ENCODE measurements at places on chromosomes 7 and 10.

DNA sequence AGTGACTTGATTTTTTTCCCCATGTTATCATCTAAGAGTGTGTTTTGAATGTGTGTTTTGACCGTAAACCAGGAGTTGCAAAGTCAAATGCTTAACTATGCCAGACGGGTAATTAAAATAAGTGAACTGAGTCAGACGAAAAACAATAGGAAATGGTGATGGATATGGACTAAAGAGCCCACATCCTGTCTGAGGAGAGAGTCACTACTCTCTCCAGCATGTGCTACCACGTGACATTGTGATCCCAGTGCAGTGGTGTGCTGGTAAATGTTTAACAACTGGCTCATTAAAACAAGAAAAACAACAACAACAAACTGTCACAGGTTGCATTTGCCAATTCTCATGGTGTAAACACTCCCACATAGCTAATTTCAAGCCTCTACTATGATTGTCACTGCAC is 164.3 kb downstream of the SUGCT start:
- H3K27ac ChIP-seq = no peak overlapping the region
- no peak for DNase-seq
- no peaks in the 10 kb centered on the region for H3K4me1 ChIP-seq
- H3K36me3 ChIP-seq = no peaks in the 10 kb centered on the region

GRCh38 chr7:28955718-28956607 is 2.2 kb downstream of the TRIL start:
- peak overlapping the region; percentile 71 for H3K27ac ChIP-seq
- peak; percentile 93 for DNase-seq
- no peaks in the 10 kb centered on the region for H3K36me3 ChIP-seq
- no peaks in the 10 kb centered on the region for H3K4me1 ChIP-seq
- H3K27me3 ChIP-seq = peaks cover 33% of the 10 kb centered on the region

GRCh38 chr10:107873007-107873406 is 708.5 kb upstream of the SORCS1 start:
- H3K27ac ChIP-seq = no peak overlapping the region
- no peaks in the 10 kb centered on the region for H3K4me1 ChIP-seq
- no peaks in the 10 kb centered on the region for H3K36me3 ChIP-seq
- no peak for DNase-seq
- H3K27me3 ChIP-seq = no peaks in the 10 kb centered on the region
- no peak overlapping the region for H3K4me3 ChIP-seq

DNA sequence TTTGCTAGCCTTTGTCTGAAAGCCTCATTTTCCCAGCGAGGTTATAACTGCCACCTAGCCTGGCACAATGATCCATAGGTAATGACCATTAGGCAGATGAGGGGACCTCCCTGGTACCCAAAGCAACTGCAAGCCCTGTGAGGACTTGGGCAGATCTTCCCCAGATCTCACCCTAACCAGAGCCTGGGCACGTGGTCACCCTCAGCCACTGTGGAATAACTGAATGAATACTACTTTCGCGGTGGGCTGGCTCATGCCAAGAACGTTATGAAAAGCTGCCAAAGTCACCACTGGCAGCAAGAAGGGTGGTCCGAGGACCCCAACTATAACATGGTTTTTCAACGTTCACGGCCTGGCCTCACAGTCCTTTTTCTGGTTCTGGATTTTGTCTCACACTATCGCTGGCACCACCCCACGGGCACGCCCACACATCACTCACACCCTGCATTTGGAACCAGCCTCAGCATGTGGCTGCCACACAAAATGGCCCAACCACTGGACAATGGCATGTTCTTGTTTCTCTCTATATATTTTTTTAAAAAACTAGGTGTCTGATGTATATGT is 3.4 kb downstream of the PRKAG2 start:
- no peak overlapping the region for H3K27ac ChIP-seq
- no peak for DNase-seq
- H3K4me3 ChIP-seq = no peak overlapping the region
- no peaks in the 10 kb centered on the region for H3K27me3 ChIP-seq
- no peaks in the 10 kb centered on the region for H3K36me3 ChIP-seq
- peaks cover 30% of the 10 kb centered on the region for H3K4me1 ChIP-seq

- no peak overlapping the region for H3K4me3 ChIP-seq
- H3K36me3 ChIP-seq = no peaks in the 10 kb centered on the region
- H3K27me3 ChIP-seq = peaks cover 3% of the 10 kb centered on the region
- DNase-seq = no peak
- H3K27ac ChIP-seq = peak overlapping the region; percentile 79
Measured at GRCh38 chr7:3063016-3063753, 19.5 kb upstream of the CARD11 start.

GRCh38 chr7:112014347-112014746 is 191.9 kb downstream of the DOCK4 start:
- H3K36me3 ChIP-seq = no peaks in the 10 kb centered on the region
- H3K27ac ChIP-seq = no peak overlapping the region
- no peaks in the 10 kb centered on the region for H3K27me3 ChIP-seq
- peaks cover 3% of the 10 kb centered on the region for H3K4me1 ChIP-seq
- no peak overlapping the region for H3K4me3 ChIP-seq

GRCh38 chr7:114126095-114126494 is 207.3 kb upstream of the PPP1R3A start:
- no peak for DNase-seq
- no peak overlapping the region for H3K27ac ChIP-seq
- H3K27me3 ChIP-seq = no peaks in the 10 kb centered on the region
- no peaks in the 10 kb centered on the region for H3K4me1 ChIP-seq
- H3K4me3 ChIP-seq = no peak overlapping the region

GRCh38 chr7:93352881-93353280 is 120.7 kb downstream of the VPS50 start:
- H3K27me3 ChIP-seq = no peaks in the 10 kb centered on the region
- no peaks in the 10 kb centered on the region for H3K4me1 ChIP-seq
- no peak for DNase-seq

DNA sequence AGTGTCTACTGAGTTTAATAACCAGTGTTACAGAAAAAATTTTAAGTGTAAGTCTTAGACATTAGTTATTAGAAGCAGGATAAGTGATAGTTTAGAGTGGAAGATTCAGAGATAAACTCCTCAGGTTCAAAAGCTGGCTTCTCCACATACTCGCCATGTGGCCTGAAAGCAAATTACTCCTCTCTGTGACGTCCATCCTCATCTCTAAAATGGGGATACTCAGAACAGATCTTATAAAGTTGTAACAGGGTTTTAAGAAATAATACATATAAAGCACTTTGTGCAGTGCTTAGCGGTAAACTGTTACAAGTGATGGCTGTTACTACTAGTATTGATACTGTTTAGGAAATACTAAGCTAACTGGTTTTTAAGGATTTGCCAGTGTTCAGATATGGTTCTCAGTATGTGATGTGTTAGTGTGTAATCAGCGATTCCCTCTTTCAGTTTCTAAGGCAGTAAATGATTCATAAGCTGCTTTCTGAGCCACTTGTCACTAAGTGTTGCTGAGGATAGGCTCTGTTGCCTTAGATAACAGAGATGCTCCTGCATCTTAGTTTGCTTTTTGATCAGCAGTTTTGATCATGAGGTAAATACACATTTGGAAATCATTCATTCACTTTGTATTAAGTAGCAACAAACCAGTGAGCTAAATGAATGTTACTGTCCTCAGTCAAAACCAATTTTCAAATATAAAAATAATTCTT is 58.7 kb downstream of the CYP51A1 start:
- no peak overlapping the region for H3K27ac ChIP-seq
- no peak for DNase-seq
- H3K36me3 ChIP-seq = peaks cover 9% of the 10 kb centered on the region
- no peaks in the 10 kb centered on the region for H3K27me3 ChIP-seq
- peaks cover 5% of the 10 kb centered on the region for H3K4me1 ChIP-seq

- DNase-seq = peak; percentile 1
- H3K4me3 ChIP-seq = no peak overlapping the region
- no peak overlapping the region for H3K27ac ChIP-seq
- H3K27me3 ChIP-seq = no peaks in the 10 kb centered on the region
- no peaks in the 10 kb centered on the region for H3K36me3 ChIP-seq
Measured at GRCh38 chr7:113892818-113893217, 26.0 kb downstream of the PPP1R3A start.

DNA sequence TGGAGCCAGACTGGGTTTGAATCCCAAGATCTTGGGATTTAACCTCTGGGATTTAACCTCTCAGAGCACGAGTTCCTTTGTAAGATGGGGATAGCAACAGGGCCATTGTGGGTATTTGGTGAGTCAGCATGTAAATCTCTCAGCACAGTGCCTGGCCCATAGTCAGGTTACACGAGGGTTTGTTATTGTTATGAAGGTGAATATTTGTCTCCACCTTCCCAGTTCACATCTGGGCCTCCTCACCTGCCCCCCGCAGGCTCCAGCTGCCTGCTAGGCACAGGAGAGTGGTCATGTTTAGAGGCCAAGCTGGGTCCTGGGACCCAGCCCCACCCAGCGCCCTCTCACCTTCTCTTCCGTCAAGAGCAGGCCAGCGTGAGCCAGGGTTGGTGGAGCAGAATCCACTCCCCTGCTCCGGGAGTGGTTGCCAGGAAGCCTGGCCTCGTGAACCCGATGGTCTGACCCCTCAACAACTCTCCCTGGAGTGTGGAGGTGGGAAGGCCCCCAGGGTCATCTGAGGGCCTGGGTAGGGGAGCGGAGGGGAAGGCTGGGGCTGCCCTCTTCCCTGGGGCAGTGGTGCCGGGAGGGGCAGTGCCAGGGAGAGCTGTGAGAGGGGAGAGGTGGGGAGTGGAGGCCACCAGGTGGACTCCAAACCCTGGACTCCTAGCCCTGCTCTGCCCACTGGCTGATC is 26.0 kb downstream of the FAM241B start:
- no peaks in the 10 kb centered on the region for H3K36me3 ChIP-seq
- no peak for DNase-seq
- H3K4me1 ChIP-seq = no peaks in the 10 kb centered on the region
- no peak overlapping the region for H3K27ac ChIP-seq

DNA sequence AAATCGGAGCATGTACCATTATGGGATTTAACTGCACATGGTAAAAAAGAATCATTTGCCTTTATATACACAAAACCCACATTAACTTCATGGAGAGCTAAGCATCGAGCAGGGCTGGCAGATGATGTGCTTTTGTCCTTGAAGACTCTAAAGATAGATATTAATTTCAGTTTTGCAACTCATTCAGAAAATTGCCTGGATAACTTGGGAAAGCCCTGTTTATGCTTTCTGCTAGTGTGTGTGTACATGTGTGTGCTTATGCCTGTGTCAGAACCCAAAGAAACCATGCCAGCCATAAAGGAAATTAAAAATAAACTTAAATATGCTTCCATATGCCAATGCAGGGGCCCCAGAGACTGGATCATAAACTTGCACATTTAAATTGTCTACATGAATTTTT is 640.0 kb downstream of the PARD3 start:
- H3K4me1 ChIP-seq = no peaks in the 10 kb centered on the region
- no peak for DNase-seq
- no peak overlapping the region for H3K4me3 ChIP-seq
- no peak overlapping the region for H3K27ac ChIP-seq

DNA sequence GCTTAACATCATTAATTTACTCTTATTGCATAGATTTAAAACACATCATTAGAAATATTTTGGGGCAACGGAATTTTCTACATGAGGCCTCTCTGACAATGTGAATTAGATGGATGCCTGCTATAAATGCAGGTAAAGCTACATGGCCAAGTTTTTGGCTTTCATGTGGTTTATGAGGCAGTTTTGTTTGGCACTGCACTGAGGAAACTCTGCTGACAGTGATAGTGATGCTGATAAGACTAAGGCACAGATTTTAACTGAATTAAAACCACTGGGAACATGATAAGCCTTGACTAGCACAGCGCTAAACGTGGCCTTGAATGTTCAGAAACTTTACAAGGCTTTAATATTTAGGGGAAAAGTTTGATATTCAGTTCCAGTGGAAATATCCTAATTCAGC is 114.3 kb upstream of the NOBOX start:
- H3K4me1 ChIP-seq = no peaks in the 10 kb centered on the region
- no peak overlapping the region for H3K27ac ChIP-seq
- DNase-seq = no peak
- no peaks in the 10 kb centered on the region for H3K36me3 ChIP-seq
- no peaks in the 10 kb centered on the region for H3K27me3 ChIP-seq

DNA sequence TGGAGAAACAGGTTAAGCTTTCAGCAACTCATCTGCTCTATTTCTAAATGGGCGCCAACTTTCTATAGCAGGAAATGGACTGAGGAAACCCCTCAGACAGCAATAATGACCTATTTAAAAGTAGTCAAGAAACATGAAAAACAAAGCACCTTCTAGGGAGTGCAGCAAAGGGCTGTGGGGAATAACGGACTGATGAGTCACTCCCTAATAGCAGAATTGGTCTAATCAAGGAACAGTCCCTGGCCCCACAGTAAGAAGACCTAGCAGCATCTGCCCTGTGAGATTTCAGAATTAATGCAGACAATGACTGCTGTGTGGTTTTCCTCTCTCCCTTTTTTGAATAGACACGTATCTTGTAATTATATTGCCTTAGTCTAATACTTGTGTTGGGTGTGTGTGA is 602.9 kb downstream of the IPMK start:
- no peaks in the 10 kb centered on the region for H3K4me1 ChIP-seq
- no peak overlapping the region for H3K27ac ChIP-seq
- no peaks in the 10 kb centered on the region for H3K27me3 ChIP-seq
- no peak for DNase-seq
- H3K36me3 ChIP-seq = no peaks in the 10 kb centered on the region

GRCh38 chr10:77801474-77802161 is 124.9 kb downstream of the DLG5 start:
- H3K4me1 ChIP-seq = no peaks in the 10 kb centered on the region
- H3K27ac ChIP-seq = no peak overlapping the region
- H3K27me3 ChIP-seq = no peaks in the 10 kb centered on the region
- H3K4me3 ChIP-seq = no peak overlapping the region
- DNase-seq = no peak

DNA sequence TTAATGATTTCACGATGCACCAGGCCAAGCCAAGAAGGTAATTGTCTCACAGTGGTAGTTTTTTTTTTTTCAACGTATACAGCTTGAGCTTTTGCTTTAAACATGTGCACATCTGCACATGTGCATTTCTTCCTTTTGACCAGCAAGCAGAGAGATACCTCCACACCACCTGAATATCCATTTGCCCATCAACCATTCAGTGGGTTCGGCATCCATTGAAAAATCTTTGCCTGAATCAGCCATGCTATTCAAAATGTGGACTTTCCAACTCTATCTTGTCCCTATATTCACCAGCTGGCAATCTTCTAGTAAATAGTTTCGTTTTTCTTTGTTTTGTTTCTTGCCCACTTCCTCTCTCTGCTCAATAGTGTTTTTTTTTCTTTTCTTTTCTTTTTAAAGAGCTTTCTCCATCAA is 7.7 kb upstream of the TRA2A start:
- no peak overlapping the region for H3K4me3 ChIP-seq
- no peak overlapping the region for H3K27ac ChIP-seq
- no peak for DNase-seq
- H3K4me1 ChIP-seq = no peaks in the 10 kb centered on the region
- H3K36me3 ChIP-seq = no peaks in the 10 kb centered on the region
- H3K27me3 ChIP-seq = no peaks in the 10 kb centered on the region

GRCh38 chr10:95429639-95430038 is 131.5 kb downstream of the SORBS1 start:
- H3K4me3 ChIP-seq = no peak overlapping the region
- peaks cover 50% of the 10 kb centered on the region for H3K36me3 ChIP-seq
- DNase-seq = peak; percentile 94

DNA sequence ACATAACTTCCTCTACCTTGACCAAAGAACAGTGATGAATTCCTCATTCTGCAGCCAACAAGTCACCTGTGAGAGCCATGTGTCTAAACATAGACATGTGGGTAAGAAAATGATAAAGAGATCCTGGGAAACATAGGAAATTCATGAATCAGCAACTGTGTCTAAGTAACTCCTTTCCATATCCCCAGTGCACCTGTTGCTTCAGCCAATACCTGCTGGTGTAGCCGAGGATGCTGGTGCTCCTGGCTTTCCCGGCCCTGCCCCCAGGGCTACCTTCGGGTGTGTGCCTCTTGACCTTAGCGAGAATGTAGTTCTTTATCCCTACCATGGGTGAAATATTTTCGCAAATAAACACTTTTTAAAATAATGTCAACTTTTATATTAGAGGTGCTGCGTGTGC is 114.1 kb downstream of the OR13A1 start:
- no peak overlapping the region for H3K4me3 ChIP-seq
- peaks cover 23% of the 10 kb centered on the region for H3K27me3 ChIP-seq
- no peak overlapping the region for H3K27ac ChIP-seq
